Right renal pelvis (tissue), 4 donors: ENCODE measurements at places on chromosomes 4 and X. TPM values are rescaled to one million over a fixed set of nuclear protein-coding genes. Genes with fewer than 3 reads are reported as not detected.

GRCh38 chrX:41087201-41087600 is 2.0 kb downstream of the USP9X start:
- DNase-seq = no peak

DNA sequence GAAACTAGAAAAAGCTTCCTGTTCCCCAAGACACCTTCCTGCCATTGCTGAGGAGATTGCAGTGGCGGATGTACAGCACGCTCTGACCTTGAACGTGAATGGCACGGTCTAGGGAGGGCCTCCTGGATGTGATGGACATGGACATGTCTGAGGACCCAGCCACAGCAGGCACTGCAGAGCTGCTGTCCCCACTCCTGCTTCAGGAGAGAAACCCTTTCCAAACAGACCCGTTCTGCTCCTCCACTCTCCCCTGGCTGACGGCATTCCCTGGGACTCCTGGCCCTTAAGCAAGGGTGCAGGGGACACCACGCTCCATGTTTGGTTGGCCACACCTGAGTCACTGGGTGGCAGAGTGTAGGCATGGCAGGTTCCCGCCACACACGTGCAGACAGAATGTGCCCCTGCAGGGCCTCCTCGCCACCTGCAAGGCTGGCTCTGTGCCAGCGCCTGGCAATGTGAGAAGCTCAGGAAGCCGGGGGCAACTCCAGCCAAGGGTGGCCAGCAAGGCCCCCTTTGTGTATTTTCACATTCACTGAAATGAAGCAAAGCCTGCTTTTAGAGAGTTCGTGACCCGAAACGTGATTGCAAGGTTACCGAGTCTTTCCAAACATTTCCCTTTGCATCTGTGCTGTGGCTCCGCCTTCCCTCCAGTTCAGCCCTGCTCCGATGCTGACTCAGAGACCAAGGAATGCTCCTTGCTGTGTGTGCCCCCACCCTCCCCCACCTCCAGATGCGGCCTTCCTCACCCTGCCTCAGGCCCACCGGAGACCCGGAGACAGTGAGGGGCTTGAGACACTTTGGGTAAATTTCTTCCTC is 46.1 kb downstream of the HTRA3 start:
- DNase-seq = peak; percentile 87

GRCh38 chrX:14039344-14039743 is 9.7 kb upstream of the GEMIN8 start:
- DNase-seq = no peak

DNA sequence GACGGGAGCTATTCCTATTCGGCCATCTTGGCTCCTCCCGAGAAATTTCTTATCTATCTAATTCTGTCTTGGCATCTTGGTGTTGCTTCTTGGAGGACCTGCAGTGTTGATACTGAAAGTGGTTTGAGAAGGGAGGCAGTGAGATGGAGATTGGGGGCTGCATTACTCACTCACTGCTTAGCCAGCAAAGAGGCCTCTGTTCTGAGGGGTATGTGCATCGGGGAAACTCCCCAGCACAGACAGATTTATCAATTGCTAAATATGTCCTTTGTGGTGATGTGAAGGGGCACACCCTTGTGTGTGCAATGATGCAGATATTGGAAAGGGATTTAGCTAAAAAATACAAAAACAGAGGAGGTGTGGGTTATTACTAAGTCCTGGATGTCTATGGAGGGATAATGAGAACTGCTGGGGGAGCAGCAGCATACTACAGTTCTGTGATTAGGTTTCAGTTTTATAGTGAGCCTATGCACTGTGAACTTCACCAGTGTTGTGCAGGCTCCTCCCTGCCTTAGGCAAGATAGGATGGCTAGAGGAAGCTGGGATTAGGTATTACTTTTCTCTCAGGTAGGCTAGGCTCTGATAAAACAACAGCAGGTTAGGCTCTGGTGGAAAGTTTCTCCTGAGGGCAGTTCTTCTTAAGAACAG is 279.0 kb downstream of the HS3ST1 start:
- no peak for DNase-seq

GRCh38 chrX:123210252-123210651 is 26.2 kb downstream of the GRIA3 start:
- no peak for DNase-seq

- no peak for DNase-seq
These were observed 9.8 kb downstream of the CAPN6 start for GRCh38 chrX:111260451-111260850.

DNA sequence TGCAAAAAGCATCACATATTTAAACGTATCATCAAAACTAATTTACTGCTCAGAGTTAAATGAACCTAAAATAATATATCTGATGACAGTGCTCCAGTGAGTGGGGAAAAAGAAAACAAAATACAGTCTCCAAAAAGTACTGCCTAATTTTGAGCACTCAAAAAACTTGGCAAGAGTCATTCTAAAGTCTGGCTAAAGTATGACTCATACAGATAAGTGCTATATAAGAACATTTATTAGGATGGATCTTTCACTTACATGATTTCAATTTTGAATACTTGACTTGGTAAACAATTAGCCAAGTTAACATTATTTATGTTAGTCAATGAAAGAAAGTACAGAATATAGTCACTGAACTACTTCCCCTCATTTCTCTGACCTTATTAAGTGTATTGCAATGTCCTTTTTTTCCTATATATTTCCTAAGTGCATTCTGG is 27.2 kb downstream of the FBXO8 start:
- no peak for DNase-seq

DNA sequence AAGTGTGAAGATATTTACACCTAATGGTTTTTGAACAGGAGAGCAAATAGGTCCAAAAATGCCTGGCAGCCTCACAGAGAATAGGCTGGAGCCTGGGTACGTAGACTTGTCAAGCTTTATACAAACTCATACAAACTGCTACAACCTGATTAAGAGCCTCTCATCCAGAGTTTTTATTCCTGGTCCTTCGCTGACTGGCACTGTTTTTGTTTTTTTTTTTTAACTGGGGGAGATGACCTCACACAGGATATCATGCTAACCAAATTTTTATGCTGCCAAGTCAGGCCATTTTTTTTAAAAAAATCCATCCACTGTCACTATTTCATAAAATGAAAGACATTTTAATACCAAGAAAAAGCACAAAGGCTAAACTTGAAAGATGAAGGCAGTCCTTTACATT is 1.9 kb downstream of the FAM114A1 start:
- no peak for DNase-seq

DNA sequence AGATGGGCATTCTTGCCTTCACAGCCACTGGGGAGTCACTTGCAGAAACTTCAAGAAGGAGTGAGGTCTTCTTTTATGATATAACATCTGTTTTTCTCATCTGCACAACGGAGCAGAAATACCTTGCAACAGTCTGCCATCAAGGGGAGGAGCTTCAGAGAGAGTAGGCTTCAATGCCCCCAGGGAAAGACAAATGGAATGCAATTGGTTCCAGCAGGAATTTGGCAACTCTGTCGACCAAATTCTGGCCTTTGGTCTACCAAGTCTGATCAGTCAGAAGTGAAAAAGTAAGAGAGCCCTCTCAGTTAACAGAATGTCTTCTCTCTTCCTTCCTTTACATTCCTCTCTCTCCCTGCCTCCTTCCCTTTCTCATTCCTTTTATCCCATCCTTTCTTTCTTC is 229.3 kb downstream of the IDS start:
- DNase-seq = no peak

DNA sequence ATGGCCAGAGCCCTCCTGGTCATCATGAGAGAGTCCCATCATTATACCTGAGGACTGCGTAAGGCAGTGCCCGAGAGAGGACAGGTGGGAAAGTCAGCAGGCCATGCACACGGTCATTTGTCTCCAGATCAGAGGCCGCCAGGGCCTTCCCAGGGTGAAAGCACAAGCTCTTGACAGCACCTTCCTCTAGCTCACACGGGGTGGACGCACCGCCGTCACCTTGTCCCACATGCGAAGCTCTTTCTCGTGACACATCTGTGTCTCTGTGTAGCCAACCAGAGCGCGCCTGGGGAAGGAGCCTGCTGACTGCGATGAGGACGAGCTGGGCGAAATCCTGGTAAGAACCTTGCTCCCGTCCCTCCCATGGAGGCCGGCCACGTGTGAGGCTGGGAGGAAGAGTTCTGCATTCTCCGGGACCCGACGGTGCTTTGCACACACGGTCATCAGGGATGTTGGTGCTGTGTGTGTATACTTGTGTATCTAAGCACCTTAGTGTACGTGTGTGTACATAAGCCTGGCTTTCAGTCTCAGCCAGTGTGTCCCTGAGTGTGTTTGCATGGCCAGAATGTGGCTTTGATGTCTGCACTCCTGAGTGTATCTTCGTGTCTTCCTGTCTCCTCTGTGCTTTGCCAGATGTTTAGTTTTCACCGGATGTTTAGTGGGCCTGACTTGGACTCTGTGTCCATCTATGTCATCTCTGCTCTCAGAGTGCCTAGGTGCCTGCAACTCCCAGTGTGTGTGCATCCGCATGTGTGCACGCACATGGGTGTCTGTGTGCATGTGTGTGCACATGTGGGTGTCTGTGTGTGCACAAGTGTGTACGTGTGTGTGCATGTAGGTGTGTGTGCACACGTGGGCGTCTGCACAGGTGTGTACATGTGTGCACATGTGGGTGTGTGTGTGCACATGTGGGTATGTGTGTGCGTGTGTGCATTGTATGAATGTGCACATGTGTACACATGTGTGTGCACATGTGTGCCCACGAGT is 15.1 kb downstream of the ATP5ME start:
- no peak for DNase-seq

DNA sequence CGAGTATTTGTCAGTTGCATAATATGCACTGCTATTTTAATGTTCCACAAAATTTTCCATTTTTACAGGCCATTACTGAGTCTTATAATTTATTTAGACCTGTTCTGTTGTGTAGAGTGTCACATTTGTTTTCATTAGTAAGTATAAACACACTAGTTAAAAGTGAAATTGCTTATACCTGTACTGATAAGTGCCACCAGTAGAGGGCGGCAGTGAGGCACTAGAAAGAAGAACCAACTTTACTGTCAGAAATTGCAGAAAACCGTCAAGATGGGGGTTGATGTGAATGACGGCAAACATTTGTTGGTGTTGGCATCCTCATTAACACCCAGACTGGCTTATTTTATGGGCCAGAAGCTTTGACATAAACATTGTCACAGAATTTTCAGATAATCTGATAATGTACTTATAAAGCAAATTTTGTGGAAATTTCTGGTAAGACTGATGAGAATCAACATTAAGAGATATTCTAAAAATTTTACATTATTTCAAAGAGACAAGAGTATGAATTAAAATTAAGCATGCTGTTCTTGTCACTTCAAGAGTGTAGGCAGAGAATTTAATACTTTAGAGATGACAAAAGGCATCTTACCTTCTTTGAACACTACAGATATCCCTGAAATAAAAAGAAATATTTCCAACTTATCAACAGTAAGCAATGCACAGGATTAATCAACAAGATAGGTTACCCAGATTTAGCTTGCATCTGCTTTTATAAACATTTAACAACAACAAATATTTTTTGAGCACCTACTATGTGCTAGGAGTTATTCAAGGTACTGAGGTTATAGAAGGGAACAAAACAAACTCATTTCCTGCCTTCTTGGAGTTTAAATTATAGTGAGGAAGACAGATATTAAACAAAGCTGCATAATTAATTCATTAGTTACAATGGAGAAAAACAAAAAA is 24.9 kb downstream of the ALPK1 start:
- no peak for DNase-seq

DNA sequence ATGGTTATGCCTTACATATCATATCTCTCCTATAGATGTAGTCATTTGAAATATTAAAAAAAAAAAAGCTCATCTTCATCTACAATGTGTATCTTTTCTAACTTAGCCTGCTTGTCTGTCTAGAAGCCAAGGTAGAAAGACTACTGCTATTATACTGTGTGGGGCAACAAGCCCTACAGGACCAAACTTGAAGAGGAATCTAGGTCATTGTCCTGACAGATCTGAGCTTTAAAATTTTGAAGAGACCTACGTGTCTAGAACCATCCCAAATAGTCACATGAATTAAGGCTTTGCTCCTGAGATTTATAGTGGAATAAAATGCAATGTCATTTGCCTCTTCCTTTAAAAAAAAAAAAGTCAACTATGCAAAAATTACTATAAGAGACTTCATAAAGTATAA is 95.8 kb downstream of the PALLD start:
- no peak for DNase-seq

DNA sequence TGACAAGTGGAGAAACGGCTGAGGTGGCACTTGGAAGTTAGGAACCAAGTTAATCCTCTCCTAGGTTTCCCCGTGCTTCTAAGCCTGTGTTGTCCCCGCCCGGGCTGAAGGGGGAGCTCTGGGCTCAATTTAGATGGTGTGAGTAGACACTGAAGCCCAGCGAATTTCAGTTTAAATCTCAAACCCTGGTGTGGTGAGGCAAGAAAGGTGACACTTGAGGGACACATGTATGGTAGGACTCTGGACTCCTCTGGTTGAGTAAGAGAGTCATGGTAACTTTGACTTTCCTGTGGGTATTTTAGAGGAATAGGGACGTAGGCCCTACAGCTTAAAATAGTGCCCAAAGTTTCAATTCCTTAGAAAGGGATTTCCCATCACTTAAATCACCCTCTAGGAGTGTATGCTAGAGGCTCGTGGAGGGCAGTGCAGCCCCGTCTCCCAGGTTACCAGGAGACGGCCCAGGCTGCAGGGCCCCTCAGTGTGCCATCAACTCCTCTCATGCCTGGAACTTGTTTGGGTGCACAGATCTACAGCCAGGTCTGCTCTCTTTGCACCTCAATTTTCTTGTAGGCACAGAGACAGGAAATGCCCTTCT is 24.0 kb downstream of the HAND2 start:
- no peak for DNase-seq

- no peak for DNase-seq
These were observed 25.6 kb downstream of the HSD17B11 start for GRCh38 chr4:87365348-87365747.

- no peak for DNase-seq
These were observed 5.2 kb upstream of the NUP54 start for GRCh38 chr4:76153356-76153755.

FAM9C gene
- polyA plus RNA-seq = 0.16 TPM

MAGEA10 gene
- polyA plus RNA-seq = not detected

COX7B gene
- polyA plus RNA-seq = 312 TPM

LRRC66 gene
- polyA plus RNA-seq = 0.45 TPM

CACNA1F gene
- polyA plus RNA-seq = 0.16 TPM

GNRHR gene
- 0.60 TPM for polyA plus RNA-seq

KIAA1210 gene
- 2.3 TPM for polyA plus RNA-seq

GBA3 gene
- 13.4 TPM for polyA plus RNA-seq

NAA15 gene
- polyA plus RNA-seq = 38.8 TPM

NPY1R gene
- 27.3 TPM for polyA plus RNA-seq

RPGR gene
- 11.3 TPM for polyA plus RNA-seq
